ENCODE measurements at places on chromosomes 1 and 21.

GRCh38 chr1:38962113-38962512 lies 20.5 kb upstream of the RHBDL2 start:
- H3K4me3 ChIP-seq, result no peak overlapping the region
- no peaks in the 10 kb centered on the region for H3K4me1 ChIP-seq
- no peak overlapping the region for H3K27ac ChIP-seq
- H3K36me3 ChIP-seq, result no peaks in the 10 kb centered on the region

- H3K4me1 ChIP-seq, result peaks cover 6% of the 10 kb centered on the region
- H3K27me3 ChIP-seq, result peaks cover 8% of the 10 kb centered on the region
- no peak for DNase-seq
- no peak overlapping the region for H3K27ac ChIP-seq
- H3K4me3 ChIP-seq, result no peak overlapping the region
Observed at GRCh38 chr1:3799976-3800685, 3.8 kb upstream of the LRRC47 start.

GRCh38 chr1:111620441-111620971 lies 917 bp downstream of the RAP1A start:
- no peaks in the 10 kb centered on the region for H3K27me3 ChIP-seq
- H3K4me1 ChIP-seq, result no peaks in the 10 kb centered on the region
- H3K4me3 ChIP-seq, result peak overlapping the region; percentile 78
- H3K36me3 ChIP-seq, result no peaks in the 10 kb centered on the region
- H3K27ac ChIP-seq, result peak overlapping the region; percentile 97

GRCh38 chr1:232894436-232894835 lies 56.0 kb upstream of the NTPCR start:
- no peak for DNase-seq
- no peak overlapping the region for H3K4me3 ChIP-seq

DNA sequence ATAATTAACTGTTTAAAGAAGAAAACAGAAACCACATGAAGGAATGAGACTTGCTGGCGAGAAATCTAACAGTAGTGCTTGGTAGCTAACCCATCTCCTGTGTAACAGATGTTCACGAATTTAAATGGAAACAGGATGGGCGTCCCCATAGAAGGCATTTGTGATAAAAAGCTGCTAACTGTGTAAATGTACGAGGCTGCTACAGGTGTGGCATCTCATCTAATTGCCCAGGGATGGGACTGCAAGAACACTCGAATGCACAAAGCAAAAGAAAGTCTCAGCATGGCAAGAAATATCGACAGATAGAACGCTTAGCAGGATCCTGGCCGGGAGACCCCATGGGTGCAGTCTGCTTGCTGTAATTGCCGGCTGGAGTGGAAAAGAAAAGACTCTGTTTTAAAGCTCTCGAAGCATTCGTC lies 112.7 kb downstream of the RUNX1 start:
- no peaks in the 10 kb centered on the region for H3K36me3 ChIP-seq
- no peaks in the 10 kb centered on the region for H3K4me1 ChIP-seq
- no peaks in the 10 kb centered on the region for H3K27me3 ChIP-seq
- no peak overlapping the region for H3K4me3 ChIP-seq
- H3K27ac ChIP-seq, result no peak overlapping the region

DNA sequence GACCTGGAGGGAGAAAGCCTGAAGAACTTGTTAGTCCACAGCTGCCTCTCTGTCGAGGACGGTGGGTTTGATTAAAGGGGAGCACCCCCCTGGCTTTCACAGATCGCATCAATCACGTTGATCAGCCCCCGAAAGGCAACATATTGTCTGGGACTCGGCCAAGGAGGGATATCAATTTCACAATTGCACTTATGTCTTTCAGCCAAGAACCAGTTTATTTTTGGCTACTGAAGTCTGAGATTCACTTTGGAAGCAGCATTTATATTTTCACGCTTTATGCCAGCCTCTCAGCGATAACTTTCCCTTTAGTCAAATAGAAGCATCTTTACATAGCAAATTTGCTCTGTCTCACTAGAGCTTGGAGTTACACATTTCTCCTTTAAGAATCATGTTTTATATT lies 253.2 kb upstream of the RRP15 start:
- H3K36me3 ChIP-seq, result no peaks in the 10 kb centered on the region
- H3K4me3 ChIP-seq, result peak overlapping the region; percentile 45
- no peak for DNase-seq
- H3K27ac ChIP-seq, result no peak overlapping the region

All from breast epithelium (tissue), 4 donors.